ENCODE measurements at places on chromosomes 11 and 22.

DNA sequence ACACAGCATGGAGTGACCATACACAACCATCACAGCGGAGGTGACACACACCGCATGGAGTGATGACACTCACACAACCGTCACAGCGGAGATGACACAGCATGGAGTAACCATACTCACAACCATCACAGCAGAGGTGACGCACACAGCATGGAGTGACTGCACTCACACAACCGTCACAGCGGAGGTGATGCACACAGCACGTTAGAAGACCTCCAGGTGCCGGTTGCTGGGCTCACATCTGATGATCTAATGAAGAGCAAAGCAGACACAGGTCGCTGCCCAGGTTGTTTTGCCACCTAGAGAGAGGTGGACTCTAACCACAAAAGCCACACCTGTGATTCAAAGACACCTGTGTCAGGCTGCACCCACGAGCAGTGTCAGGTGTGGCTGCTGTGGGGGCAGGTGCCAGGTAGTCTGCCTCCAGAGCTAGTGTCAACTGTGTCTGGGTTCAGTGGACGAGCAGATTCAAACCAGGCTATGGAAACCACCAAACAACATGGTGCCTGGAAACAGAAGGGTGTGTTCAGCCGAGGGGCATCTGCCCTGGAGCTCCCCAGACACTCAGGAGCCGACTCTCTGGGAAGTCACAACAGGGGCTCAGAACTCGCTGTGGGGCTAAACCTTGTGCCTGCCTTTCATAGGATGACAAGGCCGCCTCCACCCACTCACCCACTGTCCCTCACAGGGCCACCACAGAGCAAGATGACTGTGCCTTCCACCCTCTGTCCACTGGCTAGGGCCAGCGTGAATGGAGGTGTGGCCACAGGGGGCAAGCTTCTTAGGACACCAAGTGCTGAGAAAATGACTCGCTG lies 608.2 kb downstream of the TBC1D22A start:
- no peak for DNase-seq

DNA sequence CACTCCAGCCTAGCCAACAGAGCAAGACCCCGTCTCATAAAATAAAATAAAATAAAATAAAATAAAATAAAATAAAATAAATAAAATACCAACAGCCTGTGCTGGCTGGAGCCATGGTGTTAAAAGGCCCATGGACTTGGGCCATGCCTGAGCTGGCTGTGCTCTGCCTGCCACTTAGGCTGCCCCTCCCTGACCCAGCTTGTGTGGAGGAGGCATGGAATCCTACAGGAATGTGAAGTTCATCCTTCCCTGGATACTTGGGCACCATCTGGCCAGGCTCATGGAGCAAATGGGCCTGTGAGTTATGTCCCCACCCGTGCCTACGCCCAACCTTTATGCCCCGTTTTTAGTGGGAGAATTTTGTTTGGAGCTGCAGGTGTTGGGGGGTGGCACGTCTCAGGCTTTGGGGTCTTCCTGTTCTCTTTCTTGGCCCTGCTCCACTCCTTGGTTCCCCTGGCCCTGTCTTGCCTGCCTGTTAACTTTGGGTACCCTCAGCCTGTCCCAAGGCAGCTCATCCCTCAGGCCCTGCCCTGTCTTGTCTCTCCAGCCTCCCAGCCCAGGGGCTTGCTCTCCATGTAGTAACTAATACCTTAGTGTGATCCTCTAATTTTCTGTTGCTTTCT lies 51.3 kb downstream of the BCR start:
- no peak for DNase-seq

- DNase-seq = peak; percentile 42
Observed at GRCh38 chr11:8070417-8071115, 10.4 kb upstream of the TUB start.

- DNase-seq = peak; percentile 42
Observed at GRCh38 chr11:18618342-18619025, 15.7 kb downstream of the SPTY2D1 start.

DNA sequence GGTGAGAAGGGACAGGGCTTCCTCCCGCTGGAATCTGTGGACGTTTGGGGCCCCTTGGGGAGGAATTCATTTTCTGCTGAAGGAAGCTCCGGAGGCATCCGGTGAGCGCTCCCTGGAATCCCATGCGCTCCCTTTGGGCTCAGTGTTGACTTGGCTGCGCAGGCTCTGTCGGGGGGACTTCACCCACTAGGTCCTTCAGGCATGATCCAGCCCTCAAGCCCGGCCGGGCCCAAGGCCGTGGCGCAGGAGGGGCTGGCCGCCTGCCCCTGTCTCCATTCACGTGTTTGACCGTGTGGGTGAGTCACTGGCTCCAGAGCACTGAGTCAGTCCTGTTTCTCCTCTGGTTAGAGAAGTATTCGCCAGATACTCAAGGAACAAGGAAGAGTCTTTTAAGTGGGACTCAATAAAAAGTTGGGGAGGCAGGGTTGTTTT lies 1.4 kb downstream of the CTTN start:
- DNase-seq = peak; percentile 95

DNA sequence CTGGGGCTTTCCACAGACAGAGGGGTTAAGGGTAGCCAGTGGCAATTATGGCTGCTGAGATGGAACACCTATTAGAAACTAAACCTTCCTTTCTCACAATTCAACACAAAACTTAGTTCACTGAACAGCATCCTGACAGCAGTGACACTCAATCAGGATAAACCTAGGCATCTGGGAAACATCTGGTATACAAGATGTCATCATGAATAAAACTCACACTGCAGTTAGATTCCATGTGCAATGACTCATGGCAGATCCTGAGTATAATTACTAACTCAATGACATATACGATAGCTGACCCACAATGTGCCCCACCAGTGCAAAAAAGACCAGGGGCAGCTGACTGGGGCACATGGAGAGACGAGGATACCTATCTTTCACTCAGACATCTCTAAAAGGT lies 17.7 kb downstream of the RBFOX2 start:
- peak; percentile 90 for DNase-seq

GRCh38 chr11:11420191-11420898 lies 67.3 kb upstream of the CSNK2A3 start:
- DNase-seq = no peak

- DNase-seq = no peak
Observed at GRCh38 chr11:93959663-93960062, 61.5 kb upstream of the HEPHL1 start.

DNA sequence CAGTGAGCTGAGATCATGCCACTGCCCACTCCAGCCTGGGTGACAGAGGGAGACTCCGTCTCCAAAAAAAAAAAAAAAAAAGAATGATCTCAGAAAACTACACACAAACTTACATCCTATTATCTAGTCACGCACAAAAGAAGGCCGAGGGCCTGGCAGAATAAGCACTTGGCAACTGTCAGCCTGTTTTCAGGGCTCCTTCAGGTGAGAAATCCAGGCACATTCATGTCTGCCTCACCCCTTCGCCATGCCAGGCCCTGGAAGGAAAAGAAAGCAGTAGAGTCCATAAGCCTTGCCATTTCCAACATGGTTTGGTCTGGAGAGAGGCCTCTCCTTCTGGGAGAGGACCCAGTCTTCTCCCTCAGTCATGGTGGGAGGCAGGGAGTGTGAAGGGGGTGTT lies 30.9 kb downstream of the C11orf58 start:
- DNase-seq = no peak

DNA sequence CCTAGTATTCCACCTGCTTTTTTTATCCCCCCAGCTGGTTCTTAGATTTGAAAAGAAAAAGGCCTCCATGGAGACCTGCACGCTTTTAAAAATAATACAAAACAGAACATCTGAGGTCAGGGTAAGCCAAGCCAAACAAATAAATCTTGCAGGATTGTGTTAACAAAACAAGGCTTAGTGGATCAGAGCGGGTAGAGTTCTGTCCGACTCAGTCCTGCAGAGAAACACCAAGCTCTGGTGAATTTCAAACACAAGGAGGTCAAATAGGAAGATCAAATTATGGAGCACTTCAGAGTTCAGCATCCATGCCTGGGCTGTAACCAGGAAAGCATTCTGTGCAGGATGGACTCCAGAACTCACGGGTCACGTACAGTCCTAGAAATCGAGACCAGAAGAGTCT lies 86.9 kb downstream of the SYN3 start:
- DNase-seq = no peak

DNA sequence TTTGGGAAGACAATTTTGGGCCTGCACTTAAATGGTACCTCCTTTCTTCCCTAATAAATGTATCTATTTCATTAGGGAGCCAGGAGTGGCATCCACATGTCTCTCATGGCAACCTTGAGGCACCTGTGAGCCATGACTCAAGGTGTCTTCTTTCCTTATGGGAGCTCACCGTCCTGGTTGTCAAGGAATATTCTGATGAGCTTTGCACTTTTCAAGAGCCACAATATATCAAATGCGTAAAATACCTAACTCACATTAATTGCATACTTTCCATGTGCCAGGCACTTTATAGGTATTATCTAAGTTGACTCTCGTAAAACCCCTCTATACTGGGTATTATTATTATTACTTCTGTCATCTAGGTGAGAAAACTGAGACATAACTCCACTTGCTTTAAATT lies 32.5 kb downstream of the MUC15 start:
- no peak for DNase-seq

GRCh38 chr11:103071008-103071407 lies 21.0 kb downstream of the DCUN1D5 start:
- no peak for DNase-seq

GRCh38 chr11:65425105-65425970 lies 2.7 kb downstream of the NEAT1 start:
- DNase-seq = peak; percentile 76

GRCh38 chr11:9760193-9760575 lies 96.3 kb downstream of the SWAP70 start:
- peak; percentile 95 for DNase-seq

DNA sequence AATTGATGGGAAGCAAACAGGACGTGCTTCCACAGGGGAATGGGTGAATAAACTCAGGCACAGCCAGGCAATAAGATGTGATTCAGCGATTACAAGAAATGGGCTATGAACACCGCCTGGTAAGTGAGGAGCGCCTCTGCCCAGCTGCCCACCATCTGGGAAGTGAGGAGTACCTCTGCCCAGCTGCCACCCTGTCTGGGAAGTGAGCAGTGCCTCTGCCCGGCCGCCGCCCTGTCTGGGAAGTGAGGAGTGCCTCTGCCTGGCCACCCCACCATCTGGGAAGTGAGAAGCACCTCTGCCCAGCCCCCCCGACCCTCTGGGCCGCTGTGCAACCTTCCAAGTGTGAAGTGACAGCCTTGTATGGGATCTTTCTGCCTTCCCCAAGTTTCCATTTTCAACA lies 73.2 kb upstream of the PRR5 start:
- no peak for DNase-seq

DNA sequence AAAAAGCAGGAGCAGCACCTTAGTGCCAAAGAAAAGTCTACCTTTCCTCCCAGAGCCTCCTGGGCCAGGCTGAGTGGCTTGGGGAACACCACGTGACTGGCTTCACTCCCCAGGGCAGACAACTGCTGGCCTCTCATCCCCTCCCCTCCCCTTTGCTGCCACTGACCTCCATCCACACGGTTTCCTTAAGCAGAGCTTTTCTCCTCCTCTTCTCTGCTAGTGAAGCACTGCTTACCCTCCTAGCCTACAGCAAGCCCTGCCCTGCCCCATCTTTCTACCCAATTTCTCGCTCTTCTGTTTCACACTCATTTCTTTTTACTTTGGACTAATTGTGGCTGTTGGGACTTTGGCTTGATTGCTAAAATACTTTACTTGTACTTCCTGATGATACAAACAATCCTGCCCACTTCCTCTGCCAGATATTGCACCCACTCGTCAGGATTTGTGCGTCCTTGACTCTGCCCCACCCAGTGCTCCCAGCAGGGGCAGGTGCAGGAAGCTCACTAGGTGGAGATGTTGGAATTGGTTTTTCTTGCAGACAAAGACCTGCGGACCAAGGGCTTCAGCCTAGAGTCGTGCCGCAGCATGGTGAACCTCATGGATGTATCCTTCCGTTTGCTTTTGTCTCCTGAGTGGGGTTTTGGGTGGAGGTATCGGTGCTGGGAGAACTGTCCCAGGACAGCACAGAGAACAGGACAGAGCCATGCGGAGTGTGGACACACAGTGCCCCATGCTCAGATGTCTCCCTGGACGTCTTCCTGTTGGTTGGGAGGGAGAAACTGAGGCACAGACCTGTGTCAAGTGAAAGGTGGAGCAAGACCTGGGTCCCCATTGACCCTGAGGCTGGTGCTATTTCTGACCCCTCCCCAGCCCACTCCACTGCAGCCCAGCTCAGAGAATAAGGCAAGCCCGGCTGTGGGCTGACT lies 27.3 kb downstream of the CAPN1 start:
- DNase-seq = no peak

GRCh38 chr22:38172832-38173640 lies 8.6 kb downstream of the PLA2G6 start:
- DNase-seq = no peak

Measured in fibroblast of skin of abdomen (primary cell).